Stimulated activated CD8-positive, alpha-beta memory T cell treated with anti-CD3 and anti-CD28 coated beads, Interleukin-15, amount 100 ng/mL, for 4 hours (primary cell): ENCODE measurements at places on chromosomes 7 and 10.

GRCh38 chr7:150917969-150918368 is 60.2 kb downstream of the KCNH2 start:
- no peak for DNase-seq

- no peak for DNase-seq
Observed at GRCh38 chr10:3564346-3565002, 220.5 kb downstream of the KLF6 start.

DNA sequence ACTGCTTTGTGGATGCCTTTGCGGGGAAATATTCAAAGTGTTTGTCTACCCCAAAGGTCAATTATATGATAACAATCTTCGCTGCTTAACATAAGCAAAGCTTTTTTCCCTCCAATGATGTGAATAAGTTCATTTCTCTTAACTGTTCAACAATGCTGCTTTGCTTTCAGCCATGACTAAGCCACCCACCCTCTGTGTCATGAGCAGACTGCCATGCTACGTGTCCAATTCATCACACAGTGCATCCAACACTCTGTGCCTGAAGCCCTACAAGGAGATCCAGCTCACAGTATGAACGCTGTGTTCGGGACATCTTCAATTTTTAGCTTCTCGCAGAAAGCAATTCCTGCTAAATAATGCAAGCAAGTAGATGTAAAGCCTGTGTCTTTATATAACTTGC is 5.7 kb upstream of the TAS2R40 start:
- DNase-seq, result no peak

GRCh38 chr7:21030237-21030871 is 243.7 kb upstream of the SP8 start:
- no peak for DNase-seq

GRCh38 chr10:111506266-111507034 is 429.6 kb downstream of the ADRA2A start:
- DNase-seq, result no peak

- no peak for DNase-seq
Observed at GRCh38 chr7:149261316-149261828, 624 bp upstream of the ZNF783 start.

DNA sequence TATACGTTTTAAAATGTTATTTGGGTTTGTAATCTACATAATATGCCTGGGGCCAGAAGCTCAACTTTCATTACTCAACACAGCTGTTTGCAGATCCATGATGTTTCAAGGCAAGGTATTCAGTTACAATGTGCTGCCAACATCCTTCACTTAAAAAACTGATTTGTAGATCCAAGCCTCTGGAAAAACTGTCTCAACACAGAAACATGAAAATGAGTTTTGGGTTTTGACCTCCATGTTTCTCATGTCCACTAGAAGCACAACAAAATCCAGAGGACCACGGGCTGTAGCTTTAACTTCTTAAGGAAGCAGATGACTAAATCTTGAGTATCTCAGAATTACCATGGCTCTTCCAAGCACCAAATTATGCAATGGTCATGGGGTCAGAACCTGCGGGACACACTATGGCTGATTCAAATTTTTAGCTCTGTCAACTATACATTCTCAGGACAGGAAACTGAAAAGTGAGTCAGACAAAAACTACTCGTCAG is 247.1 kb upstream of the GRB10 start:
- DNase-seq, result no peak

GRCh38 chr10:34759837-34760215 is 55.3 kb downstream of the PARD3 start:
- DNase-seq, result no peak

DNA sequence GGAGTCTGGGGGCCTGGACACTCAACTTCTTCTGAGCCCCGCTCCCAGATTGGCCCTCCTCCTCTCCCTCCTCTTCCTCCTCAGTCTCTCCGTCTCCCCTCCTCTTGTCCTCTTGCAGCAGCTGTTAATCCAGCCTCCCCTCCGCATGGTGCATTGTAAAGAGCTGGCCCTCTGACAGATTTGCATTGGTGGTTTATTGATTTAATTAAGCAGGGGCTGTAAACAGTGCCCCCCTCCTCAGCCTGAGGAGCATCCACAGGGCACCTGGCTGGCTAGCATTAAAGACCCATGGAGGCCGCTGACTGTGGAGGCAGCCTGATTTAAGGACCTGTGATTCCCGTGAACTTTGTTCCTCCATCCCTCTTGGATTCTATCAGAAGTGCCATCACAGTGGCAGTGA is 28.9 kb upstream of the PCBD1 start:
- DNase-seq, result no peak

GRCh38 chr10:86295351-86295750 is 71.2 kb downstream of the GRID1 start:
- no peak for DNase-seq

DNA sequence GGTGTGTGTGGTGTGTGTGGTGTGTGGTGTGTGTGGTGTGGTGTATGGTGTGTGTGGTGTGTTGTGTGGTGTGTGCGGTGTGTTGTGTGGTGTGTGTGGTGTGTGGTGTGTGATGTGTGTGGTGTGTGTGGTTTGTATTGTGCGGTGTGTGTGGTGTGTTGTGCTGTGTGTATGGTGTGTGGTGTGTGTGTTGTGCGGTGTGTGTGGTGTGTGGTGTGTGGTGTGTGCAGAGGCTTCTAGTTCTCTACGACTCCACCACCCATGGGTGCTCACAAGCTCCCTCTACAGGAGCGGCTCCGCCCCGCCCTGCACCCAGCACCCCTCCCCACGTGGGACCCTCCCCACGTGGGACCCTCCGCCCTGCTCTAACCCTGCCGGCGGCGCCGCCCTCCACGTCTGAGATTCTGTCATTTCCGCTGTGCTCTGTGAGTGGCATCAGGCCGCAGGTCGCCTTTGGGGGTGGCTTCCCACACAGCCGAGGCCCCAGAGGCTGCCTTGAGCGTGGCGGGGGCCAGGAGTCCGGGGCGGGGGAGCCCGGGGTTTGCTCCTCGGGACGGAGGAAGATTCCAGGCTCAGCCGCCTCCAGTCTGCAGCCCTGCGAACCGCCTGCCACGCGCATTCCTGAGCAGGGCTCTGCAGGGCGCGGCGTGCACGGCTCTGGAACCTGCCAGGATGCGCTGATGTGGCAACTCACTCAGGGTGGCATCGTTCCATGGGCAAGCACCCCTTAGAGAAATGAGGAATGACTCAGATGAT is 37.0 kb upstream of the DNAJB6 start:
- no peak for DNase-seq

- no peak for DNase-seq
Observed at GRCh38 chr10:70851597-70852475, 36.1 kb downstream of the SGPL1 start.

DNA sequence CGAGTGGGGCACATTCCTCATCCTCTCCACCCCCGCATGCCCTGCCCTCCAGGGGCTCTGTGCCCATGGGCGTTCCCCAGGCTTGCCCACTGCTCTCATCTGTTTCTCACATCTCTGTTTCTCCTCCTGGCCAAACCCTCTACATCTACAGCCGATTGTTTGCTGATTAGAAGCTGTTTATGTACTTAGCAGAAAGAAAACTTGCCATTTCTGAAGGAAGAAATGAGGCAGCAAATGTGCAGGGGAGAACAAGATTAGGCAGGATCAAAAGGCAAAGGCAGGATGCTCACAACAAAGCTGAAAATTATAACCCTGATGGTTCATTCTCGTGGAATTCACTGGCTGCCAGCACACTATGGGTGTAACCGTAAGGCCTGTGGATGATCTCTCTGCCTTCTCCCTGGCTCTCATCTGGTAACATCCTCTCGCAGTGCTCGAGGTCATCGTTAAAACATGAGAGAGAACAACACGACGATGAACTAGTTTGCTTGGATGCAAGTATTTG is 111.6 kb upstream of the KLF14 start:
- DNase-seq, result no peak

GRCh38 chr10:96840841-96841518 is 8.9 kb downstream of the LCOR start:
- DNase-seq, result no peak

- no peak for DNase-seq
Observed at GRCh38 chr10:130652544-130652943, 516.4 kb downstream of the GLRX3 start.

DNA sequence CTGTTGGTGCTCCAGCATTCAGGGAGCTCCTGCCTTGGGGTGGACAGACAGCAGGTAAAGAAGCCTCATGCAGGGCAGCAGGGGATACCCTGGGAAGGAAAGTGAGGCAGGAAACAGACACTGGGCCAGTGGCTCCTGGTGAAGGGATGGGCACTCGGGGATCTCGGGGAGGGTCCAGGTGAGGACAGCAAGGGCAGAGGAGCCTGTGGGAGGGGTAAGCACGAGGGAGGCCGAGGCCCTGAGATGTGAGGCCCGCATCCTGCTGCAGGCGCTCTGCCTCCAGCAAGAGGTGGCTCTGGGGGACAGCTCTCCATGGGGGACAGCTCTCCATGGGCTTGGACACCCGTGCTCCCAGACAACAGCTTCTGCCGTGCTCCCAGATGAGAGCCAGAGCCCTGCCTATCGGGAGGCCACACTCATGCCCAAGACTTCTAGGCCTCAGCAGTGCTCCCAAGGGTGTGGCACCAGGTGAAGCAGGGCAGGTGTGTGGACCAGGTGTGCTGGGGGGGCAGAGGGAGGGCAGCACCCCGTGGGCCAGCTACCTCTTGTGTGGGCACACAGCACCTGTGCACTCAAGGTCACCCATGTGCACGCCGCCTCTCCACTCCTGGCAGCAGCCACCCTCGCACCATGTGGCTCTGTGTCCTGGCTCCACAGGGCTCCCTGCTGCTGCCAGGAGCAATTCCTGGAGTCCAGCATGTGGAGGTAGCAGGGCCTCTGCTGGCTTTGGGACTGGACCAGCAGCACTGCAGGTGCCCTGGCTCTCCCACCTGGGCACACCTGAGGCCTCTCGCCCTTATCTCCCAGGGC is 93.6 kb upstream of the INSIG1 start:
- no peak for DNase-seq

DNA sequence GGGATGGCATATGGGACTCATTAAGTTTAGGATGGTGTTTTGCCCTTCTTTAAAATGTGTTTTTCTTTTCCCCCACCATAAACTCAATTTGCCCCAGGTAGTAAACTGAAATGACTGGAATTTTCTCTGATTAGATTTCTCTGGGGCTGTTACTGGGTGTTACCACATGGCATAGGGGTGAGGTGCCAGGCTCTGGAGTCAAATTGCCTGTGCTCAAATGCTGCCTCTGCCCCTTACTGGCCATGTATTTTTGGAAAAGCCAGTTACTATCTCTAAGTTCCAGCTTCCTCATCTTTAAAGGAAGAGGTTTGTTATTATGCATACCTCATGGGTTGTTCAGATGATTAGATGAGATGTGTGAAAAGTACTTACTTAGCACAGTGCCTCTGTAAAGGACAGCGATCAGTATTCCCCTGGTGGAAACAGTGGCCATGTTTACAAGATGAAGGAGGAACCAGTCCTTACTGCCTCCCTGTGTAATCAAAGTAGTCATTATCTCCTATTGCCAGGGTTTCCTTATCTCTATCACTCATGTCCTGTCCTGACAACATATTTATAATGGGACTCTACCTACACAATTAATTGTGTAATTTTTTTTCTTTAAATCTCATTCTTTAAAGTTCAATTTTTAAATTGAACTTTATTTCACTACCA is 352.0 kb downstream of the KCNMA1 start:
- DNase-seq, result no peak

- no peak for DNase-seq
Observed at GRCh38 chr7:64951250-64951848, 39.5 kb downstream of the ZNF117 start.

GRCh38 chr7:46744957-46745706 is 824.1 kb upstream of the IGFBP3 start:
- no peak for DNase-seq

DNA sequence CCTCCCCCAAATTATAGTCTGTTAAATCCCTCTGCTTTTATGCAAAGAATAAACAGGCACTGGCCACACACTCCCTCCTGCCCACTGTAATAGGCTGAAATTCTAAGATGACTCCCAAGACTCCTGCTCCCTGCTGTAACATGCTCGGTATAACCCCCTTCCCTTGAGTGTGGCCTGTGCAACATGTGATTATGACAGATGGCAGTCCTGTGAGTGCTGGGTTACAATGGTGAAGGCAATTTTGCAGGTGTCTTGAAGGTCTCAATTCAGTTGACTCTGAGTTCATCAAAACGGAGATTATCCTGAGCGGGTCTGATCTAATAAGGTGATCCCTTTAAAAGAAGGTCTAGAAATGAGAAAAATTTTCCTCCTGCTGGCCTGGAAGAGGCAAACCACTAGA is 55.9 kb downstream of the CREB3L2 start:
- DNase-seq, result no peak

DNA sequence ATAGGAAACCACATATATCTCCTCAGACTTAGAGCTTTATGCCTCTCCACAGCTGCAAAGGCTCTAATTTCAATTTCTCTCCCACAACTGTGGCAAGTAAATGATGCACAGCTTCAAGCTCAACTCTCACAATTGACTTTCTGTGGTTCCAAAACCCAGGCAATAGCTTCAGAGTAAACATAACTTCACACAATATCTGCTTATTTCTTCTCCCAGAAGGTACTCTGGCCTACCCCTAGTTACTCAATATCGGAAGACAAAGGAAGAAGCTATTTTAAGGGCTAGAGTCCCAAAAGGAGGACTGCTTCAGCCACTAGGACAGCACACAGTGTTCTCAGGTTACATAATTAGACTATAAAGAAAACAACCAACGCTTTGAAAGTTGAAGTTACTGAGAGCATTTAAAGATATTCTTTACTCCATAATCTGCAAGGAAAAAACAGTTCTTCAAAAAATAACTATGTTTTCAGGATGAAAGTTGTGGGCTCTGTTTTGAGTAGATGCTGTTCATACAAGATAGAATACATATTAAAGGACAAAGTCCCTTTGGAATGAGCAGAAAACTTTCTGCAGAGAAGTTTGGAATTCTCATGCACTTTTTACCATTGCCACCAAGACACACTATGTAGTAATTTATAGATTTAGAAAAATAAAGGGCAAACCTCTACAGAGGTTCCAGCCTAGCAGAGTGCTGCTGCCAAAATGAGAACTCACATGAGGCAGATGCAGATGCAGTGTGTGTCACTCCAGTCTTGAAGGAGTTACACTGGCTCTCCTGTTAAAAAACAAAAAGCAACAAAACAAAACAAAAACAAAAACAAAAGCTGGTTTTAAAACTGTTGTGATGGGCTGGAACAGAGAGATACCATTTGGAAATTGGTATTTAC is 81.8 kb downstream of the NT5C2 start:
- no peak for DNase-seq

- no peak for DNase-seq
Observed at GRCh38 chr10:88805361-88805760, 2.8 kb downstream of the LIPM start.

DNA sequence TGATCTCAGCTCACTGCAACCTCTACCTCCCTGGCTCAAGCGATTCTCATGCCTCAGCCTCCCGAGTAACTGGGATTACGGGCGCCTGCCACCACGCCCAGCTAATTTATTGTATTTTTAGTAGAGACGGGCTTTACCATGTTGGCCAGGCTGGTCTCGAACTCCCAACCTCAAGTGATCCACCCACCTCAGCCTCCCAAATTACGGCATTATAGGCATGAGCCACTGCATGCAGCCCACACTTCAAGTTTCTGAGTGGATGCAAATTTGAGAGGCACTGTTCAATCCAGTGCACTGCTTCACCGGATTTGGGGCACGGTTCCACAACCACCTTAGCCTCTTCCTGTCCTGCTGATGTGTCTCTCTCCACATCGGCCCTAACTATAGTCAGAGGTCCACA is 16.5 kb downstream of the CNPY1 start:
- DNase-seq, result no peak

GRCh38 chr10:122013311-122013780 is 24.4 kb downstream of the TACC2 start:
- DNase-seq, result no peak

GRCh38 chr7:117098457-117098856 is 145.2 kb downstream of the ST7 start:
- DNase-seq, result no peak
